Activated CD4-positive, alpha-beta T cell treated with anti-CD3 and anti-CD28 coated beads, Interleukin-2, amount 10 ng/mL, durations not matched to agents 7 days and 5 days (primary cell): ENCODE measurements at places on chromosomes 3 and 15. TPM values are rescaled to one million over a fixed set of nuclear protein-coding genes. Genes with fewer than 3 reads are reported as not detected.

DNA sequence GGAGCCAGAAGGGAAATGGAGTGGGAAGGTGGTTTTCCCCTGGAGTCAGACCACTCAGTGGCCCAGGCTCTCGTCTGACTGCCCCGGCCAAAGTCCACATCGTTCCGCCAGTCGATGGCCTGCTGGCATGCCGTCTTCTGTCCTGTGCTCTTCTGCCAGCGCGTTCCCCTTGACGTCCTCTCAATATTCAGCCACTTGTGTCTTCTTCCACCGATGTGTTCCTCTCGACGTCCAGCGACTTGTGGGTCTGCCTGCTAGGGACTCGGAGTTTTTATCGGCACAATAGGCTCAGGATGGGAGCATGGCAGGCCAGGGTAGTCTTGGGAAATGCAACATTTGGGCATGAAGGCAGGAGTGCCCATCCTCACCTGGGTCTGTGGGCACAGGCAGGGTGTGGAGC is 542.5 kb upstream of the LMCD1 start:
- no peak for DNase-seq

DNA sequence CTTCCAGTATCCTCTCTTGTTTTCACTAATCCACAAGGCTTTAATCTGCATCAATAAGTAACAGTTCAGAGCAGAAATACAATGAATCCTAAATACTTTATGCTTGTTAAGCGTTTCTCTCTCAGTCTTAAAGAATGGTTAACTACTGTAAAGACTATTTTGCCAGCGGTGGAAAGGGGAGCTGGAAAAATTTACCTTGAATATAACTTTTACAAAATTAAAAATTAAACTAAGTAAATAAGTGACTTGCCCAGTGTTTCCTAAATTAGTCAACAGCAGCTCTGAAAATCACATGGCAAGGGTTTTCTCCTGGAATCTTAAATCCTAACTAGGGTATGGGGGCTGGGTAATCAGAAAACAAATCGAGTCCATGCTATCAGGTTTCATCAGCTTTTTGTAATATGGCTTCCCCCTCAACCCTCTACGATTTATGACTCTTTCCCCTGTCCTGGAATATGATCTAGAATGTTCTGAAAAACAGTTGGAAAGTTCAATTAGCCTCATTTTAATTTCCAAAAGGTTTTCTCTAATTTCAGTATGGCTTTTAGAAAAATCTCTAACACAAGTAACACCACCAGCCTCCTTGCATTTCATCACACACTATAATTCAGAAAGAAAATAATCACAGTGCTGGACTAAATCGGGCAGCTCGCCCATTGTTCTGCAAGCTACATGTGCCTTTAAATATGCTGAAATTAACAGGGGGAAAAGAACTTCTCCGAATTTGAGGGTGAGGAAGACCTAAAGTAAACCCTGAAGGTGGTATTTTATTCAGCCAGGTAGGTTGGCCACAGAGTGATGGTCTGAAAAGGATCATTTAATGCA is 133.5 kb downstream of the ADAMTS9 start:
- no peak for DNase-seq

DNA sequence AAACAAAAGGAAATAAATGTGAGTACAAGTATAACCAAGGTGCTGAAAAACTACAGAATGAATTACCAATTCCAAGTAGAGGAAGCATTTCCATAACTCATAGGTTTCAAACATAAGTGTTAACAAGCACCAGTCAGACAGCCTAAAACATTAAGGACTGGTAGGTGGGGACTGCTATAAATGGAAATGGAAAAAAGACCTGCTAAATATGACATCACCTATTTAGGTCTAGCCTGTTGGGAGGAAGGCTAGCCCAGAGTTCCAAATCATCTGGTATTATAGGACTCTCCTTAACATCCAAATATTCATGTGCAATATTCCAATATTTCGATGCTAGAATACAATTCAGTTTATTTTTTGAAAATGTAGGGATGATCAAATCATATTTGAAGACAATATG is 560.0 kb downstream of the ROBO2 start:
- DNase-seq: no peak

- DNase-seq: no peak
These were observed 654.6 kb downstream of the MECOM start for GRCh38 chr3:169008776-169009358.

GRCh38 chr3:122794779-122795673 is at the start of gene SLC49A4:
Gene SLC49A4, plus strand, starts transcription at chr3:122795069. Its CDS starts 124 bp downstream, at chr3:122795193.
- peak; percentile 63 for DNase-seq

DNA sequence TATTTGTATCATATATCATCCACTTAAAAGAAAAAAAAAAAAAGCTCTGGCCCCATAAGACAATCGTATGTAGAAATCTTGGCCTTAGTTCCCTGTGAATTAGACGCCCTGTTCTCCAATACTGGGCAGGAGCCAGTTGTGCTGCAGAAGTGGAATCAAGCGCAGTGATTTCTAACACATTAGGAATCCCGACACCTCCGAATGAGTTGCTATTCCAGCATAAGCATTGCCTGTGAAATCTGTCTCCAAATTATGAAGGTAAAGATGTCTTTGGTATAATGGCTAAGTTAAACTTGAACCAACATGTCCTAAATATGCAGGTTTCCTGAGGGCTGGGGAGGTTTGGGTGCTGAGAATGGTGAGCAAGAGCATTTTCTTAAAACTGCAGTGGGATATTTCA is 199.4 kb upstream of the ARRDC4 start:
- DNase-seq: no peak

GRCh38 chr3:164748626-164749025 is 329.7 kb downstream of the SI start:
- DNase-seq: no peak

DNA sequence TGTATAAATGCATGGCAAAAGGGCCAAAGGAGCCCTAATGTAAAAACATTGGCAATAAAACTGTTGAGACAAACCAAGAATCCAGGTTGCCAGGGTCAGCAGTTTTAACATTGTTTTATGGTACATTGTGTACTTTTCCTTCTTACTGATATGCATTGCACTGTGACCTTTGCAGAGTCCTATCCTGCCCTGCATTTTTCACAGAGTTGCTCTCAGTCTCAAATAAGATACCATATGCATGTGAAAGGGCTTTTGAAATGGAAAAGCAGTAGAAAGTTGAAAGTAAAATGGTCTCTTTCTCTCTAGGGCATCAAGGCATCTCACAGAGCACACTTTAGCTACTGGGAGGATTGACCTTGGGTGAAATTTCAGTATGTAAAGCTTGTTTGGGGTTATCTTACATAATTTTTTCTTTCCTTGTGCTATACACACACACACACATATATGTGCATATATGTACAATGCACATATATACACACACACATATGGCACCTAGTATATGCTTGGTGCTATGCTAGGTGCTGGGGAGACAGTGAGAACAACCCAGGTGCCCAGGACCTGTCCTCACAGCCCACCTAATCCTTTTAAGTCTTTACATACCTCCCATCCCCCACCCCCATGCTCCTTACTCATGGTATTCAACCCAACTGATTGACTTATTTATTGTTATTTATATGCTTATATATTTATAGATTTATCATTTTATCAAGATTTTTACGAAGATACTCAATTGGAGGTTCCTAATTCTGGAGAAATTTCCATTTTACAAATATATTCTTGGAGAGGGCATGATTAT is 1.2 kb upstream of the PPP2R3A start:
- no peak for DNase-seq

- no peak for DNase-seq
These were observed 19.2 kb downstream of the EXOSC7 start for GRCh38 chr3:44995142-44995770.

GRCh38 chr3:132781922-132782321 is 59.7 kb upstream of the NPHP3 start:
- DNase-seq: no peak

DNA sequence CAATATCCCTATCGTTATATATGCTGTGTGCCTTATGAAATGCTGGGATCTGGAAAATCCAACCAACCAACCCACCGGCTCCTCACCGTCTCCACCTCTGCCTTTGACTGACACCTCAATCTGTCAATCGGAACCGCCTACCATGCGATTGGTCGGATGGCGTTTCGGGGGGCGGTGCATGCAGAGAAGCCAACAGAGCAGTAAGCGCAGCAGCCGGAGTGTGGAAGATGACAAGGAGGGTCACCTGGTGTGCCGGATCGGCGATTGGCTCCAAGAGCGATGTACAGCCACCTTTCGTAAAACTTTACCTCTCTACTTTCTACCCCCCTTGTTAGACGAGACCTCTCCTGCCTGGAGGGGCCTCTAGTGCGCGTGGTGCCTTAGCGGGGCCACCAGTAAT is 6.3 kb downstream of the CLK3 start:
- DNase-seq: no peak

DNA sequence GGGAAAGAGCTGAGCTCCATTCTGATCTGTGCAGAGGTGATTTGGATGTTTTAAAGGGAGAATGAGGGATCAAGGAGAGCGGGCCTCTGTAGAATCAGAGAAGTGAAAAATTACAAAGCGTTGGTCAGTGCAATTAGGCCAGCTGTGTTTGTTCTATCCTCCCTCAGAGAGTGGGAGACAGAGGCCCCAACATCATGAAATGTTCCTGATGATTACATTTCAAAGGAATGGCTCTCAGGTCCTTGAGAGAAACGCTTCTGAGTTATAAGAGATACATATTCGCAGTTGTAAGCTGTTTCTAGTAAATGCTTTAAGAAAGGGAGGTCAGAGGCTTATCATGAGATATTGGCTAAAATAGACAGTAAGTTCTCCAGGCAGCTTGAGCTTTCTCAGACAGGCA is 15.7 kb upstream of the CAND2 start:
- no peak for DNase-seq

- DNase-seq: peak; percentile 58
These were observed 1.1 kb upstream of the IGF1R start for GRCh38 chr15:98647026-98647773.

- DNase-seq: no peak
These were observed 405.9 kb downstream of the SOX2 start for GRCh38 chr3:182117583-182117982.

DNA sequence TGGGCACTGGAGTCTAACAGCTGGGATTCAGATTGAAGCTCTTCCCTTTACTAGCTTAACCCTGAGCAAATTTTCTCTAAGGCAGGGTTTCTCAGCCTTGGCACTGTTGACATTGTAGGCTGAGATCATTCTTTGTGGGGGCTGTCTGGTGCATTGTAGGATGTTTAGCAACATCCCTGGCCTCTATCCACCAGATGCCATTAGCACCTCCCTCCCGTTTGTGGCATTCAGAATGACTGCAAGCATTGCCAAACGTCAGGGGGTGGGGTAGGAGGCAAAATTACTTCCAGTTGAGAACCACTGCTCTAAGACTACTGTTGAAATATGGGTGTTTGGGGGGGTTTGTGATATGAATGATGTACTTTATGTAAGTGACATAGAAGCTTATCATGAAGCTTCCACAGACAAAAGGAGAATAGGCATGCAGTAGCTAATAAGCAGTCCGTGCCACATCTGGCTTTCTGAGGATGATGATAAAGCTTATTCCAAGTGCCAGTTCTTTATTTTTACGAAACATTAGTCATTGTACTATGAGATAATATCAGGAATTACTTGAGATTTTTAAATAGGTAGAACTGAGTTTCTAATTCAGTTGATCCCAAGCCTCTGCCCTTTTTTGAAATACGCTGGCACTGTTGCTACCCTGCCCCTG is 39.3 kb downstream of the NKIRAS1 start:
- DNase-seq: no peak

- DNase-seq: no peak
These were observed 30.8 kb downstream of the SRP14 start for GRCh38 chr15:40008061-40008765.

GRCh38 chr15:71716990-71717389 is 93.4 kb upstream of the NR2E3 start:
- no peak for DNase-seq

DNA sequence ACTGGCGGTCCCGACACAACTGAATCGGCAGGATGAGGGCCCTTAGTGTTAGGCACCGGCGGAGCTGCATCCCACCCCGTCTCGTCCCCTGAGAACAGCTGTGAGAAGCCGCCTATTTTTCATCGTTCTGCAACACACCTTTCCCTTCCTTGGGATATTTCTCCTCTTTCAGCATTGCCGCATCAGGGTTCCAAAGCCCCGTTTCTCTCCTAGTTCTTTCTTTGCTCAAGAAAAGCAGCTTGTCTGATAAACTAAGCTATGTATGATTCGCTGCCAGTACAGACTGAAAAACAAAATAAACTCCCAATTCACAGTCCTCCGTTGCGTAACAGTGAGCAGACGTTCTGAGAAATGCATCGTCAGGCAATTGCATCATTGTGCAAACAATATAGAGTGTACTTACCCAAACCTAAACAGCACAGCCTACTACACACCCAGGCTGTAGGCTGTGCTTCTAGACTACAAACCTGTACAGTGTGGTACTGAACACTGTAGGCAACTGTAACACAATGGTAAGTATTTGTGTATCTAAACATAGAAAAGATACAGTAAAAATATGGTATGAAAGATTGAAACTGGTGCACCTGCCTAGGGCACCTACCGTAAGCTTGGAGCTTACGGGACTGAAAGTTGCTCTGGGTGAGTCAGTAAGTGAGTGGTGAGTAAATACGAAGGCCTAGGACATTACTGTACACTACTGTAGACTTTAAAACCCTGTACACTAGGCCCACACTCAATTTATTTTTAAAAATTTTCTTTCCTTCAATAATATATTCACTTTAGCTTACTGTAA is 8.9 kb upstream of the ADAMTS17 start:
- no peak for DNase-seq

- DNase-seq: no peak
These were observed 149.5 kb downstream of the FGF12 start for GRCh38 chr3:192577811-192578210.

- DNase-seq: peak; percentile 71
These were observed 18.8 kb downstream of the HEMK1 start for GRCh38 chr3:50587806-50588758.

- DNase-seq: no peak
These were observed 693.7 kb downstream of the MCTP2 start for GRCh38 chr15:94924971-94925598.

- DNase-seq: no peak
These were observed 37.8 kb upstream of the CTXND1 start for GRCh38 chr15:80289528-80290495.

DNA sequence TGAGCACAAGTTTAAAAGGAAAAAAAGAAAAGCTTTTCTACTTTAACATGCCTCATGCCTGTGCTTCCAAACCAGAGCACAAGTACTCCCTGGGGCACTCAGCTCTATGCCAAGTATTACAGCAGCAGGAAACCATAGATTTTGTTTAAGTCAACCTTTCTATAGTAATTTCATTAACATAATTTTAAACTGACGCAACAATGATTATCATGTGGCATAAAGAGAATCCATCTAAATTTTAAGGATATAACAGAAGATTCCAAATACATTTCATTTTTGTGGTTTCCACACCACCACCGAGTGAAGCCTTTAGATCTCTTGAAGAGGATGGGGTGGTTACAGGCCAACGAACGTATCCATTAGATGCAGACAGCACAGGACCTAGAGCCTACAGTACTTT is 112.1 kb downstream of the TNIK start:
- DNase-seq: no peak

- no peak for DNase-seq
These were observed 137.0 kb downstream of the DNAJB8 start for GRCh38 chr3:128329491-128330213.

- no peak for DNase-seq
These were observed 23.6 kb upstream of the ATG7 start for GRCh38 chr3:11248596-11248995.

- DNase-seq: peak; percentile 68
These were observed 10.2 kb downstream of the EDEM1 start for GRCh38 chr3:5197470-5198312.

Gene ACKR4
- not detected for total RNA-seq

Gene ATP10A
- total RNA-seq: 62.4 TPM

Gene SLC6A20
- not detected for total RNA-seq

Gene C2CD4B
- total RNA-seq: not detected

Gene KNG1
- total RNA-seq: not detected

Gene TERC
- total RNA-seq: 1.8 TPM
